Stomach (tissue), 19 donors: ENCODE measurements at places on chromosomes 7 and 10.

DNA sequence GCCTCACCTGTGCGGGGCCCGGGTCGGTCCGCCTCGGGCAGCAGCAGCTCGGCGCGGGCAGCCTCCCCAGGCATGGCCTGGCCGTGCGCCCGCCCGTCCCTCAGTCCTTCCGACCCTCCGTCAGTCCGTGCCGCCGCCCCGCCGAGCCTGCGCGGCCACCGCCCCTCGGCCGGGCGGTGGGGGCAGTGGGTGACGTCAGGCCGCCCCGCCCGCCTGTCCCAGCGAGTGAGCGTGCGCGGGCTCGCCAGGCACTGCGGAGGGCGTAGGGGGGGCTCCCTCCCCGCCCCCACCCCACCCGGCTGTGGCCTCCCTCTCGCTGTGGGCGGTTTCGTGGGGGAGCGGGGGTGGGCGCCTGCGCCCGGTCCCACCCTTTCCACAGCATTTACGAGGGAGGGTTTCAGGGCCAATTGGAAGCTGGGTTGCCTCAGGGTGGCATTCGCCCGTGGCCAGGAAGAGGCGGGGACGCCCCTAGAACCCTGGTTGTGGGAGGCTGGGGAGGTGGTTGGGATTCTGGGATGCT lies at the start of gene NACAD:
Gene NACAD (minus strand): TSS at position 149 of the 520 bp plus-strand sequence. CDS start 75 bp downstream, at position 74.
- peak; percentile 90 for DNase-seq

DNA sequence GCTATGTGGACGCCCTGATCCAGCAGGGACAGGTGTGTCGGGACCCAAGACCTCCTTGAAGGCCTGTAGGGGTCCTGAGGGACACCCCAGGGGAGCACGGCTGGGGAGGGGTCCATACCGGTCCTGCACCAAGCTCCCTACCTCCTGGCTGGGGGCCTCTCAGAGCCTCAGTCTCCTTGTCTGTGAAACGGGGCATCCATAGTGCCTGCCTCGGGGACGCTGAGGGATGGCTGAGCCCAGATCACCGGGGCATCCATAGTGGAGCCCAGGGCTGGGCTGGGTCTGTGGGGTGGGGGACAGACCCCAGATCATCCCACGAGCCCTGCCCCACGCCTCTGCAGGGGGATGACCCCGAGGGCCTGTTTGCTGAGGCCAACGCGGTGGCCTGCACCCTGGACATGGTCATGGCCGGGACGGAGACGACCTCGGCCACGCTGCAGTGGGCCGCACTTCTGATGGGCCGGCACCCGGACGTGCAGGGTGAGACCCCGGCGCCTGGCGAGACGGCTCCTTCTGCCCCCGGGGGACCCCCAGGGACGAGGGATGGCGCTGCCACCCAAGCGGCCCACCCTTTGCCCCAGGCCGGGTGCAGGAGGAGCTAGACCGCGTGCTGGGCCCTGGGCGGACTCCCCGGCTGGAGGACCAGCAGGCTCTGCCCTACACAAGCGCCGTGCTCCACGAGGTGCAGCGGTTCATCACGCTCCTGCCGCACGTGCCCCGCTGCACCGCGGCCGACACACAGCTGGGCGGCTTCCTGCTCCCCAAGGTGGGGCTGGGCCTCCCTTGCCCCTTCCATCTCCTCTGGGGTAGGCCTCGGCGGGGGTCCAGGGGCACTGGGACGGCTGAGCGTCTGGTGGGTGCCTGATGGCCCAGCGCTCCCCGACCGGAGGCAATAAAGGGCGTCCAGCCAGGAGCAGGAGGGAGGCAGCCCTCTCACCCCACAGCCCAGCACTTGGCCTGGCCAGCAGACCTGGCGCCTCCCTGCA lies 4.1 kb downstream of the CYP2W1 start:
- no peak for DNase-seq

DNA sequence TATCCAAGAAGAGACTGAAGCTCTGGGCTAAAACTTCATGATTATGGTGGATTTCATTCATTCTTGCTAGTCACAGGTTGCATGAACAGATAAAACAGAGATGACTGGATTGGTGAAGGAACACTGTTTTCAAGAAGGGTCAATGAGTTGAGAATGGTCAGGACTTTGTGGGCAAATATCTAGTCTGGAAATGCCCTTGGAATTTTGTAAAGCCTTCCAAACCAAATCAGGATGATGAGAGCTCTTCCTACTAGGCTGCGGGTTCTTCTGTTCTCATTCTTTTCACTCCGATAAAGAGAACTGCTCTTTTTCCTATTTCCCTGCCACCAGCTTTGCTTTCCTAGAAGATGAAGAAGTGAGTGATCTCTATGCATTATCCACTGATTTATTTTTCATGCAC lies 171.4 kb downstream of the ARID5B start:
- no peak for DNase-seq

GRCh38 chr10:17655567-17656146 lies 11.7 kb downstream of the STAM start:
- no peak for DNase-seq

DNA sequence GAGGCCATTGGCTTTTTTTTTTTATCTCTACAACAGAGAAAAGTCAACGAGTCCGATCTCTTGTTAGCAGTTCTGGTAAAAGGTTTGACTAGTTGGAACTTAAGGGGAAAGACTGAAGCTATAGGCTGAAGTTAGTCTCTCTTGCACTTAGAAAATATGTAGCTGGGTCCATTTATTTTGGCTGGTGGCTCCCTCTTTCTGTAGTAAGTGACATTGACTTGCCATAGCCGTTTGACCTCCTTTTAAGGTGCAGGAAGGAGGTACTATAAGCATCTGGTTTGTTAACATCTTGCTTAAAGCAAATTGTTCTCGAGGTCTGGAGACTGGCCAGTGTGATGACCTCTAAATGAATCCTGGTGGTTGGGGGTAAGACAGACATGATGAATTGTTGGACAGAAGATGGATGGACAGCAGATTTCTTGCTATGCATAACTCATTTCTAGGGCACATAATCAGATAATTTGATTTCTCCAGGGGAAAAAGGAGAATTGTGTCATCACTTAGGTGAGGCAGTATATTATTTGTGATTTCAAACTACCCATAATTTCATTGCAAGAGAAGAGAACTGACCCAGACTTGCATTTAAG lies 356.3 kb upstream of the GALNT17 start:
- DNase-seq, result no peak

GRCh38 chr7:122616951-122617350 lies 82.0 kb downstream of the RNF133 start:
- DNase-seq, result peak; percentile 8

DNA sequence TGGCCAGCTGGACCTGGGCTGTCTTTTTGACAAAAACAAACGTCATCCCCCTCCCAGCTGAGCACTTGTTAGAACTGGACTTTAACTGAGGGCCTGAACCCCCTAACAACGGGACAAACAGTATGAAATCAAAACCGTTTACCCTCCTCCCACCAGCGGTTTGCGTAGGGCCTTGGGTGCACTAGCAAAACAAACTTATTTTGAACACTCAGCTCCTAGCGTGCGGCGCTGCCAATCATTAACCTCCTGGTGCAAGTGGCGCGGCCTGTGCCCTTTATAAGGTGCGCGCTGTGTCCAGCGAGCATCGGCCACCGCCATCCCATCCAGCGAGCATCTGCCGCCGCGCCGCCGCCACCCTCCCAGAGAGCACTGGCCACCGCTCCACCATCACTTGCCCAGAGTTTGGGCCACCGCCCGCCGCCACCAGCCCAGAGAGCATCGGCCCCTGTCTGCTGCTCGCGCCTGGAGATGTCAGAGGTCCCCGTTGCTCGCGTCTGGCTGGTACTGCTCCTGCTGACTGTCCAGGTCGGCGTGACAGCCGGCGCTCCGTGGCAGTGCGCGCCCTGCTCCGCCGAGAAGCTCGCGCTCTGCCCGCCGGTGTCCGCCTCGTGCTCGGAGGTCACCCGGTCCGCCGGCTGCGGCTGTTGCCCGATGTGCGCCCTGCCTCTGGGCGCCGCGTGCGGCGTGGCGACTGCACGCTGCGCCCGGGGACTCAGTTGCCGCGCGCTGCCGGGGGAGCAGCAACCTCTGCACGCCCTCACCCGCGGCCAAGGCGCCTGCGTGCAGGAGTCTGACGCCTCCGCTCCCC lies at the start of gene IGFBP1:
Gene IGFBP1 (plus strand): TSS at position 304 of the 808 bp plus-strand sequence. CDS start 165 bp downstream, at position 469.
- no peak for DNase-seq

GRCh38 chr7:87784424-87784823 lies 91.7 kb downstream of the SLC25A40 start:
- no peak for DNase-seq

GRCh38 chr7:95865716-95866371 lies 93.5 kb downstream of the DYNC1I1 start:
- DNase-seq, result peak; percentile 23

DNA sequence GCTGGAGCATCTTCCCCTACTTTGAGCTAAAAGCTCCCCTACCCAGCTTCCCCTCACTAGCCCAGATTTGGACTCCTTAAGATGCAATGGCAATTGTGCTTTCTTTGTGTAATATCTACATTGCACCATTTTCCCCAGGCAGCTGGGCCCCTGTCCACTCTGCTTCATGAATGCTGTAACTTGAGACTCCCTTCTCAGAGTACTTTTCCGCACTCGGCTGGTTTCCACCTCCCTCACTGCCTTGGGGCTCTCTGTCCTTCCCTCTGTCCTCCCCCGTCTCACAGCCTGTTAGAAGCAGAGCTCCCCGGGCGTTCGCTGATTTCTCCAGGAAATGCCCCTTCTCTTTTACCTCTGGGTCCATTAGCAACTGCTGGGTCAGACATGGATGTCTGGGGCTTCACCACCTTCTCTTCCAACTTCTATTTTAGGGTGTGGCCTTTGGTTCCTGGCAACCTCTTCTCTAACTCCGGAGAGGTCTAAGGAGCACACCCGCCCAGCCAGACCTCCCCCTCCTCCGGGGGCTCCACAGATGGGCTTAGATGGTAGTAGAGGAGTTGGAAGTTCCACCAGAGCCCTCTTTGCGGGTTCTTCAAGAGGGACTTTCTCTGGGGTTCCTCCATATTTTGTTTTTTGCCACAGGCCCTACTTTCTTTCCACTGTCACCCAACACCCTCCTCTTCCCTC lies 2.9 kb upstream of the TMEM72 start:
- peak; percentile 71 for DNase-seq

DNA sequence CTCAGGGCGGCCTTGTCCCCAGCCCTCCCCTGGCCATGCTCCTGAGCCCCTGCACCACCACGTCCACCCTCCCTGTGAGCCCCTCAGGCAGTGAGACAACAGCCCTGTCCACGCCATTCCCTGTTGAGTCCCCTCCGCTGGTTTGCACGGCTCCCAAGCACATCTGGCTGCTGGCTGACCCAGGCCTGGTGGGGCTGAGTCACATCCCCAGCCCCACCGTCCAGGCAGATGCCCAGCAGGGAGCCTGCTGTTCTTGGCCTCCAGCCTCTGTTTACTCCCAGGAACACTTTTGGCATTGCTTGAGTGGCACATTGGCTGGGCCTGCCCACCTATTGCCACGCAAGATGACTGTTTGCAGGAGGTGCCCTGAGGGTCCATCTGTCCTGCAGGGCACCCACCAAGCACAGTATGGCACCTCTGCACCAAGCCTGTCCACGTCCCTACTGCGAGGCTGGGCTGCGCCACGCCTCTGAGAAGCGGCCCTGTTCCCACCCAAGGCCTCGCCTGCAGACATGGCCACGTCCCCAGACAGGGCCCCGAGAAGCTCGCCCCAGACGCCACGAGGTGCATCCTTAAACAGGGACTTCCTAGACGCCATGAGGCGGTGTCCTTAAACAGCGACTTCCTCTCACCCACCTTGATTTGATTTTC lies 48.4 kb upstream of the INPP5A start:
- no peak for DNase-seq

- peak; percentile 74 for DNase-seq
Measured at GRCh38 chr10:16965740-16966447, 148.7 kb upstream of the RSU1 start.

GRCh38 chr7:1769286-1770200 lies 99.5 kb downstream of the ELFN1 start:
- DNase-seq, result peak; percentile 23

GRCh38 chr7:47376991-47377616 lies 204.8 kb downstream of the TNS3 start:
- peak; percentile 23 for DNase-seq

- no peak for DNase-seq
Measured at GRCh38 chr7:105153531-105153930, 139.5 kb downstream of the KMT2E start.

GRCh38 chr7:603152-603951 lies 83.7 kb upstream of the PDGFA start:
- no peak for DNase-seq

GRCh38 chr7:1457059-1457948 lies 2.0 kb downstream of the MICALL2 start:
- DNase-seq, result no peak

DNA sequence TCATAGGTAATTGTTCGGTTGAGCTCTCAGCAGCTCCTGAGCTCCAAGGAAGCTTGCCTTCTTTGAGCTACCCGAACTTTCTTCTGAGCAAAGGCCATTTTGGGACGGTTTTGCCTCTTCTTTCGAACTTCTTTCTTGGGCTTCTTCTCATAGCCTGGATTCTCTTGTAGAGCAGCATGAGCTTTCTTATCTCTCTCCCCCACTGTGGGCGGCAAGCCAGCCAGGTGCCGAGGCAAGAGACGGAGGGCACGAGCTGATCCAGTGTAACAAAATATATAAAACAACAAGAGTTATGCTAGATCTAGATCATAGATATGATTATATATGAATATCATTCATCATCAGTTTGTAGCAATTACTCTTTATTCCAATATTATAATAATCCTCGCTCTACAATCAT lies 16.5 kb upstream of the KNDC1 start:
- DNase-seq, result peak; percentile 5

DNA sequence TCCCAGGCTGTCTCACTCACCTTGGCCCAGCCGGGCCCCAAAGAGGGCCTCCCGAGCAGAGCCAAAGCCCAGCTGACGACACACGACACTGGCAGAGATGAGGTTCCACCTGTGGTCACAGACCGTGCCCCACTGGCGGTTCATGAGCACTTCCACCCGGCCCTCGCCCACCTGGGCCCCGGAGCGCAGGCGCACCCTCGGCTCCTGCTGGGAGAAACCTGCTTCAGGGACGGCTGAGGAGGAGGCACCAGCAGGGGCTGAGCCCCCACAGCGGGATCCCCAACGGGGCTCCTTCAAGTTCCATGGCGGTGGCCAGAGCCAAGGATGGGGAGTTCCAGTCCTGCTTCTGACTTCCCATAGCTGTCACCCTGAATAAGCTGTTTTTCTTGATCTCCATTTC lies 10.0 kb downstream of the LOXL4 start:
- DNase-seq, result no peak

DNA sequence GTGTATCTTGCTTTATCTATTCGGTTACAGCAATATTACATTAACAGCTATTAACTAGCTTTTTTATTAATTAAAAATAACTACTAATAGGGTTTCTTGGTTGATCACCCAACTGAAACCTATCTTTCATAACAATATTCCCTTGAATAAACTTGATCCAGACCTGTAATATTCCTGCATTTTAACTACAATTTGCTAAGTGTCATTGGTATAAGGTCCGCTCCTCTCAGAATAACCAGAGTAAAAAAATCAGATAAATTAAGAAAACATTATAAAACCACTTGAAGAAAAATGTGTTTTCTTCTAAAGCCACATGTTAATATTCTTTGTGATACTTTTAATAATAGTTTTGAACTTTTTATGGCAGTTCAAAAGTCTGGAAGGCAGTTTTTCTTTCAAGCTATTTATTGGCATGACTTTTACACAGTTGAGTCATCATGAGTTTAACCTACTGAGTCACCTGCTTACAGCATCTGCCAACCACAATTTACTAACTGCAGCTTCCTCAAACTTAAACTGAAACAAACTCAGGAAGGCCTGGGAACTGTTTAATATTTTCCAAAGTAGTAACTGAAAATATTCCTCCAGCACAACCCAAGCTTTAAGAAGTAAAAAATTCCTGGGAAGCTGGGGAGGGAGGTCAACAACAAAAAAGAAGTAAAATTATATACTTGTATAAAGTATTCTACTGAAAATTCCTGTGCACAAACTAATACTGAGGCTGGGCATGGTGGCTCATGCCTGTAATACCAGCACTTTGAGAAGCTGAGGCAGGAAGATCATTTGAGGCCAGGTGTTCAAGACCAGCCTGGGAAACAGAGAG lies 103.2 kb downstream of the NRBF2 start:
- peak; percentile 78 for DNase-seq

GRCh38 chr10:7817984-7818294 lies 366 bp upstream of the TAF3 start:
- DNase-seq, result no peak
